NCI-H187 (cell line): ENCODE measurements at places on chromosomes 5 and 9.

GRCh38 chr5:151770383-151771258 is 1.1 kb upstream of the G3BP1 start:
- DNase-seq = no peak

DNA sequence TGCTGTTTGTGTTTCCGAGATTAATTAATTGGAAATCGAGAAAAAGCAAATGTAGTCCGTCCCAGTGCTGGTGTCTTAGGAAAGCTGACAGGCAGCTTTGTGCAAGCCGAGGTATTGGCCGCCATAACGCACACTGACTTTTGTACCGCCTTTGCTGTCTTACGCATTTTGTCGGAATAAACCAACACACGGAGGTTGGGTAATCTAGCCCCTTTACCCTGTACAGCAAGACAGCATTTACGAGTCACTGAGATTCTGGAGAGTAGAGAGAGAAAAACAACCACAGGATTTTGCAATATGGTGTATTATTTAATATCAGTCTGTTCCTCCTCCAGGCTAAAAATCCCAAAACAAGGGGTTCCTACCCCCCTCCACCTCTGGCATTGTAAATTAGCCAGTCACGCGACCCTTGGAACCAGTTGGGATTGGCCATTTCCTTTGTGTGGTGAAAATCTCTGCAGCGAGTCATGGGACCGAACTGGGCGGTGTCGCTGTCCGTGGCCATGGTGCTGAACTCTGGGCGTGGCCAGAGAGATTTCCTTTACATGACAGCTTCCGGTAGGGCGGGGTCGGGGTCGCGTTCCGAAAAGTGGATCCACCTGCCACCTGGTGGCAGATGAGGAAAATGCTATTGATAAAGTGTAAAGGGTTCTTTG is 10.3 kb upstream of the PCDHB1 start:
- peak; percentile 95 for DNase-seq

GRCh38 chr5:78993165-78993564 is 8.1 kb upstream of the ARSB start:
- DNase-seq = no peak

- no peak for DNase-seq
Observed at GRCh38 chr5:95892784-95893354, 68.8 kb downstream of the ELL2 start.

DNA sequence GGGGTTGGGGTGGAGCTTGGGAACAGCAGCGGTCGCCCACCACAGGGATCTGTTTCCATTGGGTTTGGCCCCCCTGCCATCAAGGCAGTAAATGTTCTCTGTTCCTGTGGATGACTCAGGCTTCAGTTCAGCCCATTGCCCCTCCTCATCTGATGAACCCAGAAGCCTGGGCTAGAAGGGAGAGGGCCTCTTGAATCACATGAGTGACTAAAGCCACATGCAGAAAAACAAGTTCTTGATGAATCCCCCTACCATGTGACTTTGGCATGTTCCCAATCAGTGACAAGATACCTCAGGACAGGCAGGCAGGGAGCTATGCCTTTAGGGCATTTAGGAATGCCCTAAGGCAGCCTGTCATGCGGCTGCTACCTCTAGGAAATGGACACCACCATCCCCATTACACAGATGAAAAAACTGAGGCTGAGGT is 2.5 kb downstream of the SH3PXD2B start:
- no peak for DNase-seq

DNA sequence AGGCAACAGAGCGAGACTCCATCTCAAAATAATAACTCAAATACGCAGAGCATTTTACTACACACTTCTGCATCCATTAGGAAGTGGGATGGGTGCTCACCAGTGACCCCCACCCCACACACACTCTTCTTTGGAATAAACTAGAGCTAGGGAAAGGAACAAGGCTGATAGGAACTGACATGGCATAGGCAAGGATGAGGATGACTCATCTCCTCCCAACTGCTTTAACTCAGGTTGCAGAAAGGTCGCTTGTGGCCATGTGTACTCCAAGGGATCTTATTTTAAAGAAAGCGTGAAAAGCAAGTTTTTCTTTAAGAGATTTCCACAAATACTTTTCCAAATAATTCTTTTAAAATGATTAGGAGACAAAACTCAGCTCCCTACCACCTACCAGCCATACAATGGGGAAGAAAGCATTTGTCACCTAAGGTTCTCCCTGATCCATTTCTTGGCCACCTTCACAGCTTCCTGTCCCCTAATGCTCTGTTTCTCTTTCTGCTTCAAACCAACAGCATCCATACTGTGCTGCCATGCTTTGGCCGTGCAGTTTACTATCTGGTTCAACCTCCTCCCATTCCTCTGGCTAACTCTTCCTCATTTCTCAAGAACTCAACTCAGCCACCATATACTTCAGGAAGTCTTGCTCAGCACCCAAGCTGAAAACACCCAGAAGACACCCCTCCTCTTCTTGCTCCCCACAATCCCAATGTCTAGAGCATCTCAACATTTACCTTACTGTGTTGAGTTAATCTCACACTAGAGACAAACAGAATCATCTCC is 211.9 kb downstream of the ACTL7B start:
- DNase-seq = no peak

DNA sequence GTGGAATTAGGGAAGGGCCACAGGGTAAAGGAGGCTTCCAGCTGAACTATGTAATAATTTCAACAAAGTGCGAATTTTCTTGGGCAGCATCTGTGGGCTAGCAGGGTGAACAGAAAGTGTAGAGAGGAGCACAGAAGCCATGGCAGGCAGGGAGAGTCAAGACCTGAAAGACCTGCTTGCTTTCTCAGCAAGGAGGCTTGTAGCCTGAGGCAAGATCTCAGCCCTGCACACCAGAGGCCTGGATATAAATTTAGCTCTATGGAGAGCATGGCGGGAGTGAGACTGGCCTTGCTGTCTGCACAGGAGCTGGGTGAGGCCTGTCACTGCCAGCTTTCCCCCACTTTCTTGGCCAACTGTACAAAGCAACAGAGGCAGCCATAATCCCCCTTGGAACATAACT is 32.1 kb upstream of the SH3TC2 start:
- no peak for DNase-seq
